ENCODE measurements at places on chromosomes 12 and 14.

GRCh38 chr14:24361326-24361725 lies 6.7 kb upstream of the NFATC4 start:
- no peak for DNase-seq

DNA sequence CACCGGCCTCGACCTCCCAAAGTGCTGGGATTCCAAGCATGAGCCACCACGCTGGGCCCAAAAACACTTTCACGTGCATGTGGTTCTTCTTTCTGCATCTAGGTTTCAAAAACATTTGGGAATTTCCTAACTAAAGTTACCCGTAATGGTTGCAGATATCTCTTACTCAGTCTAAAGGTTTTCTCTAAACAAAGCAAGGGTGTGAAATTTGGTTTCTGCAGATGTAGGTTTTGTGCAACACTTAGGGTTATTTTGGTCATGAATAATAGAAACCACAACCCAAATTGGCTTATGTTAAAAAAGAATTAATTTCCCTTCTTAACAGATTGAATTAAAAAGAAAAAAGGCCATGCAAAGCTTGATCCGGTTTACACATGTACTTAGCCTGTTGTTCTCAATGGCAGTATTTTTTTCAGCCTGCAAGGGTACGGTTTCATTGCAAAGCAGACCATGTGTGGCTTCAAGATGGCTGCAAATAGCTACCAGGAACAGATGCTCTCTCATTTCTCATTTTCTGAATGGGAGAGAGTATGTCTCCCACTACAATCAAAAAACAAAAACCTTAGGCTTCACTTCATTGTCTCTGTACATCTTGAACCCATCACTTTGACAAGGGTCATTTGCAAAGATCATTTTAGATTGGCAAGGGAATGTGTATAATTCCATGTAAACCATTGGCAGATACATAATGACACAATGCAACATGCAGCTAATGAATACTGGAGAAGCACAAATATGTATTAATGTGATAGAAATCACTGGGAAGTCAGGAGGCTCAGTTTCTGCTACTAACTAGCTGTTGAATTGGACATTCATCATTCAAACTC lies 491.2 kb upstream of the FLRT2 start:
- DNase-seq, result no peak

- no peak for DNase-seq
Observed at GRCh38 chr12:51505360-51506105, 80.9 kb downstream of the SLC4A8 start.

GRCh38 chr14:102573591-102574046 lies 18.8 kb upstream of the RCOR1 start:
- no peak for DNase-seq

DNA sequence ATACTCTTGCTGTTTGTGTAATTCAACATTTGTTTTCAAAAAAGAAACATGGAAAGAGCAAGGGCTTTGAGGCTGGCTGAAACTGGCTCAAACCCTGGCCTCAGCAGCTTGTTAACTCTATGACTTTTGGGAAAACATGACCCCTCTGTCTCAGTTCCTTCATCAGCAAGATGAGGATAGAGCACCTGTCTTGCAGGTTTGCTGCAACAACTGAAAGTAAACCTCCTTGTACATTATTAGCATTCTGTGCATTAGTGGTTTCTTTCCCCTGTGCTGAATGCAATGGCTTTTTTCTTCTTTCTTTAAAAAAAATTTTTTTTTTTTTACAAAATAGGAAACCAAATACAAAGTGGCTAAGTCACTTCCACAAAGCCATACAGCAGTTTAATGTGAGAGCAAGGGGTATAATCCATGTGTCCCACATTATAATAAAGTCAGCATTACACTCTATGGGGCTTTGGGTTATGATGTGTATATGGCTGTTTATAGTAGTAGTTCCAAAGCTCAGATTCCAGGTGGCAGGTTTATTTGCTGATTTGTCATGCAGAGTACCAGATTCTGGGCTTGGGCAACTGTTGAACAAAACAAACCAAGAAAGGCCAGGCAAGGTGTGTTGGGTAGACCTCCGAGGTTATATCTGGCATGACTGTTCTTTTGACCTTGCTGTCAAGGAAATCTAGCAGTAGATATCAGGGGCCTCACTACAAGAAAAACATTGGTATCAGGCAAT lies 194.5 kb upstream of the CNOT2 start:
- DNase-seq, result no peak

- DNase-seq, result no peak
Observed at GRCh38 chr12:31371256-31371620, 45.3 kb upstream of the SINHCAF start.

DNA sequence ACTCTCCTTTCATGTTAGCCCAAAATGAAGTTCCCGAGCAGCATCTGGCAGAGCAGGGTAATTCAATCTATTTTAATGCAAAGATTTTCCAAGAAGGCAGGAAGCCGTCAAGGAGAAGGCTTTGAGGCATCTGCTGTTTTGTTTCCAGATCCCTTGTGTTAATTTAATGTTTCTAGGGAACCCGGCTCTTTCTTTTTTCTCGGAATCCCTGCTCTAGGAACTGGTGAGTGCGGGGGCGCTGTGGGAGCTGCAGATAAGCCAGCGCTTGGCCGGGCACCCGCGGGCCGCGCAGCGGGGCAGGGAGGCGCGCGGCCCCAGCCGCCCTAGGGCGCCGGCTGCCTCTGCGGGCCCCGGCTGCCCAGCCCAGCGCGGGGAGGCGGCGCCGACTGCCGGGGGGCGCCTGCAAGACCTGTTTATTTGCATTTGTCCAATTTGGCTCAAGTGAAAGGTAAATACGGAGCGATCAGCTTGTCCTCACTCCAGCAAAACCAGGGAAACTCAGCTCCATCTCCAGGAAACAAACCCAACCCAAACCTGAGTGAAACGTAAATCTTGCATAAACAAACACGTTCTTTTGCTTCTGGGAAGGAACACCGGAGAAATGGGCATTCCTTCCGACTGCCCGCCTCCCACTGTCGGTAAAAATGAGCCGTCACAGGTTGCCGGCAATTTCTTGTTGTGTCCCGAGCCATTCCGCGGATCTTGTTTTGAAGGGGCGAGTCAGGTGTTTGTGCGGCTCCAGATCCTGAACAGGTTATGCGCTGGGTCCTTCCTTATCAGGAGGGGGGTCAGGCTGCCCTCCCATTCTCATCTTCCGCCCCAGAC lies 65.1 kb downstream of the CRADD start:
- peak; percentile 11 for DNase-seq

- no peak for DNase-seq
Observed at GRCh38 chr12:79378496-79378895, 312.3 kb downstream of the PAWR start.

DNA sequence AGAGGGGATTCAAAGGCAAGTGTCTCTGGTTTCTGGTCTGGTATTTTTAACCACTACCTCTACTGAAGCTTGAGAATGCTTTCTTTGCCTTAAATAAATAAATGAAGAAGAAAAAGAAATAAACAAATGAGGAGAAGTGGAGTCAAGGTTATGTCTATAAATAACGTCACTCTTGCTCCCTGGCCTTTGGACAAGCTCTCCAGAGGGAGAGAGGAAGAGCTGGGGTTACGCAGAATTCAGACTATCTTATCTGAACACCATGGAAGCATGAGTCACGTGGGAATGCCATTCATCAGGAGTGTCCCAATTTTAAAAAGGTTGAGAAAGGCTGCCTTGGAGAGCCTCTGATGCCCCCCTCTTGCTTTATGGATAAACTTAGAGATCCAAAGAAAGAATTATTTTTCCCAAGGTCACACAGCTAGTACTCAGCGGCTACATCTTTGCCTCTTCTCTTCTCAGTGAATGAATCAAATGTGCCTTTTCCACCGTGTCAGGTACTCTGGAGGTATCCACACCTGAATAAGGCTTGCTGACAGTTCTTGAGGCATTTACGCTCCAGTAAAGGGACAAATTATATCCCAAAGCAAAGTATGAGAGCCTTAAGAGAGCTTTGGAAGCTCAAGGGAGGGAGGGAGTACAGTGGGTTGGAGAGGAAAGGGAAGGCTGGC lies 12.9 kb upstream of the MSI1 start:
- DNase-seq, result no peak

- DNase-seq, result no peak
Observed at GRCh38 chr12:56101045-56101444, 3.3 kb upstream of the PA2G4 start.

DNA sequence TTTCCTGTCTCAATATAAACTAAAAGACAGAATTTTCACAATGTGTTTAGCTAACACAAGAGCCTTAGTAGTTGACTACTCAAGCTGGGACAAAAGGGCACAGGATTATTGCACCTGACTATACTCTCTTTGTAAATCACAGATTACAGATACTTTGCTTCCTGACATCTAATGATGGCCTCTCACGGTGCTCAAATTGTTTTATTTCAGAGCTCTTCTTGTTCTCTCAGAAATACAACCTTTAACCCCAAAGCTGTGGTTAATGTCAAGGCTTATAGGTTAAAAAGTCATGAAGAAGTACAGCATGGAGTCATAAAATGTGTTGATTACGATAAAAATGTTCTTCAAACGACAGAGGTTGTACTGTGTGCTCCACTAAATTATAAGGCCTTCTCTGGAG lies 89.9 kb upstream of the CPNE8 start:
- DNase-seq, result no peak

- no peak for DNase-seq
Observed at GRCh38 chr12:6065131-6065862, 59.2 kb downstream of the VWF start.

DNA sequence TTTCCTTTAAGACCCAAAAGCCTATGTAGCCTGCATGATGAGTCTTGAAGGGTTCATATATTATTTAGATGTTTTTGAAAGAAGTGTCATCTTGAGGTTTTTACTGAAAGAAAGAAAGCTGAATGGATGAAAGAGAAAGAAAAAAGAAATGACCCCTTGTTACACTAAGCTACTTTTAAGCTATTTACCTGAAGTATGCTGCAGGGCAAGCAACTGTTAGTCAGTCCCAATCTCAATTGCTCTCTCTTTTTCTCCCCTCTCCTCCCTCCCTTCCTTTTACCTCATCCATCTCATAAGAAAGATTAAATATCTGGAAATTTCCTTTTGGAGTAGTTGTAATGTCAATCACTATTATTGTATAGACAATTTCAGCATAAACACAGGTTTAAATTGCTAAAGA lies 512.4 kb downstream of the TMTC2 start:
- DNase-seq, result no peak

GRCh38 chr14:101767618-101768362 lies 6.3 kb downstream of the PPP2R5C start:
- DNase-seq, result no peak

DNA sequence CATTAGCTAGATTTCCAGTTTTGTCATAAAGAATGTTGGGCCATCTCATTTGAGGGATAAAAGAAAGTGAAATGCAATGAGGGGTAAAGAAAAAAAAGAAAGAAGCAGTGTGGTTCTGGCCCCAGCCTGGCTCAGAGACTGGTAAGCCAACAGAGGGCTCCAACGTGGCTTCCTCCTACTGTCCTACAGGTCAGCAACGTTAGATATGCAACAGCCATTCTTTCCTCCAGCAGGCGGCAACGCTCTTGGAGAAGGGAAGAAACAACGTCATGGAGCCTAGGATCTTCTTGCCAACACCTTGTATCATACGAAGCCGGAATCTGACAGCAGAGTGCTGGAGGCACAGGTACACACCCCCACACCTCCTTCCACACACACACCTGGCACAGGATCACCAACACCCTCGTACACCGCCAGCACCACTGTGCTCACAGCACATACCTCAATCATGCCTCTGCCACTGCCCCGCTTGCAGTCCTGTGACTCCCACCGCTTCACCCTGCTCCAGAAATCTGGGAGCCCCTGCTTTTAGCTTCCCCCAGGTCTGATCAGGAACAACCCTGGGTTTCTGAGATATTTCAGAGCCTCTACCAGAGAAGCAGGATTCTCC lies 102.8 kb downstream of the RPAP3 start:
- no peak for DNase-seq

DNA sequence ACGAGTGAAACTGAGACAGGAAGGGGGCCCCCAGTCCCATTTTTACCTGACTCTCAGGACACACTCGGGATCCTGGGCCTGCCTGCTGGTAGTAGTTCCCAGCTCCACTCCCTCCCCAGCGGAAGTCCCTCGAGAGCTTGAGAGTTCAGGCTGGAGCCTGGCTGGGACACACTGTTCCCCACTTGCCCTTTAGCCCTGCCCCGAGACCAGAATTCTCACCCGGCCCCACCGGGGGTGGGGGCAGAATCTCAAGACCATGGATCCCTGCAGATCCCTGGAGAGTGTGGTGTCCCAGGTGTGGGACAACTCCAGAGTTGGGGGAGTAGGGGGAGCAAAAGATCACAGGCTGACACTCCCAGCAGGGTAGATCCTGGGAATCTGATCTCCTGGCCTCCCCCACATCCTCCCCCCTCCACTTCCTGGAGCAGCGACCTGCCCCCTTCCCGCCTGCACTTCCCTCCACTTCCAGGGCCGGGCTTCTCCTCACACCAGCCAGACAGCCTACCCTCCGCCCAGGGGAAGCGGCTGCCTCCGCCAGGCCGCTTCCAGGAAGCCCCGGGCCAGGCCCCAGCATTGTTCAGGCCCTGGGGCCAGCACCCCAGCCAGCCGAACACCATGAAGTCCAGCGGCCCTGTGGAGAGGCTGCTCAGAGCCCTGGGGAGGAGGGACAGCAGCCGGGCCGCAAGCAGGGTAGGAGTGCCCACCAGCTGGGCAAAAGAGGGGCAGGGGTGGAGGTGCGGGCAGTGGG lies at the start of gene TNS2:
Gene TNS2, plus strand, starts transcription at position 495 of the 748 bp plus-strand sequence. Its CDS starts 121 bp downstream, at position 616.
- no peak for DNase-seq

DNA sequence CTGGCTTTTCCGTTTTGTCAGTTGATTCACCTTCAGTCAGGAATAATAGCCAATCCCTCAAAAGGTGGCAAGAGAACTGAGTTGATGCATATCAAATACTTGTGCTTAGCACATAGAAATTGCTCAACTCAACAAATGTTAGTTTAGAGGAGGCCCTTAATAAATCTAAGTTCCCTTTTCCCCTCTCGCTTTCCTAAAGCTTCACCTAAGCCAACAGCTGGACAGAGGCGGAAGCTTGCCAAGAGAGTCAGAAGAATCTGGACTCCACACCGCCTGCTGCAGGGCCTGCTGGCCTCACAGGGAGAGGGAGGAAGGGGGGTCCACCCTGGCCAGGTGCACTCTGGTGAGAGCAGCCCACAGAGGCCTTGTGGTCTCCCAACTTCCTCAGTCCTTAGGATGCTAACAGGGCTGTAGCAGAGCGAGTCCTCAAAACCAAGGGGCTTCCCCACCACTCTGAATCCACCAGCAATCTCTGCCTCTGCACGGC lies 213.1 kb downstream of the CHST11 start:
- no peak for DNase-seq

DNA sequence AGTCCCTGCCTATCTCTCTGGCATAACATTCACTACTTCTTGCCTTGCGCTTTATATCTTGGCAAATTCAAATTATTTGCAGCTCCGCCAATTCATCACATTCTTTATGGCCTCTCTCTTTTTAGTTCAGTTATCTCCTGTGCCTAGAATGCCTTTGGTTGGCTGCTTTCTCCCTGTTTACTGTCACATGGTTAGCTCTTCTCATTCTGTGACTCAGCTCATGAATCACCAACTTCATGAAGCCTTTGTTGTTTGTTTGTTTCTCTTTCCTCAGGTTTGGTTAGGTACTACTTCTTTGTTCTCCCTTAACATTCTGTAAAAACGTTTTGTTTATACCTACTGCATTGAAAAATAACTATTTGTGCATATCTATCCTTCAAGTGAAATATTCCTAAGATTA lies 376.5 kb upstream of the GARIN6 start:
- DNase-seq, result no peak

Data from activated CD4-positive, alpha-beta T cell treated with anti-CD3 and anti-CD28 coated beads, Interleukin-2, amount 50 U/mL, for 24 hours (primary cell).